KG1 (cell line): ENCODE measurements at places on chromosomes 2 and 18.

GRCh38 chr2:102061286-102061699 is 69.5 kb downstream of the IL1R2 start:
- DNase-seq: no peak

DNA sequence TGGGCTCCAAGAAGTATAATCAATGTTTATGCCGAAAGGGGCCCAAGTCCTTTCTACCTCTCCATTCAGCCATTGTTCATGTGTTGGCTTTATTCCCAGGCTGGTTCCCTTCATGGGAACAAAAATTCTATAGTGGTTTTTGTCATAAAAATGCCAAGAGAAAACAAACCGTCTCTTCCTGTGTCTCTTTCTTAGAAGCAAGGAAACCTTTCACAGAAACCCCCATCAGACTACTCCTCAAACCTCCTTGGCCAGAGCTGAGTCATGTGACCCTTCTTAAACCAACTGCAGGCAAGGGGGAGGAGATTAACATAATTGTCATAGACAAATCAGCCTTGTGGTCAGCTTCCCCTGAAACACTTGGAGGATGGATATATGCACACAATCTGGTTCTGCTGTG is 75.1 kb upstream of the TANK start:
- no peak for DNase-seq

- no peak for DNase-seq
These were observed 178.1 kb downstream of the BARD1 start for GRCh38 chr2:214631406-214631805.

- DNase-seq: no peak
These were observed 68.6 kb downstream of the METTL8 start for GRCh38 chr2:171365232-171365631.

- no peak for DNase-seq
These were observed 165.7 kb downstream of the CPS1 start for GRCh38 chr2:210722092-210722491.

DNA sequence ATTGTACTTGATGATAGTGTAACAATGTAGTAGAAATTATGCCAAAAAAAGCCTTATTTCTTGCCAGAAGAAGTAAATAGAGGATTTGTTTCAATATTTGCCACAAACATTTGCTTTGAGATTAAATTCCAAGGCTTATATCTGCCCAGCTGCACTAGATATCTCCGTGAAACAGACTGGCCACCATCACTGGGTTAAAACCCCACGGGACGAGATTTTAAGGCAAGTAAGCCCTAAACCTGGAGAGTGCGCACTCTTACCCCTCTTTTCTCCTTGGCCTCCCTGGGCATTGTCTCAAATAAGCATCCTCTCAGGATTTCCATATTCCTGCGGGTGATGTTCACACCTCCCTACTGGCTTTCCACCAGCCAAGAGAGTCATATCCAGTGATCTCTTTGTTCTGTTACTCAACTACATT is 334.4 kb downstream of the AGPS start:
- no peak for DNase-seq

DNA sequence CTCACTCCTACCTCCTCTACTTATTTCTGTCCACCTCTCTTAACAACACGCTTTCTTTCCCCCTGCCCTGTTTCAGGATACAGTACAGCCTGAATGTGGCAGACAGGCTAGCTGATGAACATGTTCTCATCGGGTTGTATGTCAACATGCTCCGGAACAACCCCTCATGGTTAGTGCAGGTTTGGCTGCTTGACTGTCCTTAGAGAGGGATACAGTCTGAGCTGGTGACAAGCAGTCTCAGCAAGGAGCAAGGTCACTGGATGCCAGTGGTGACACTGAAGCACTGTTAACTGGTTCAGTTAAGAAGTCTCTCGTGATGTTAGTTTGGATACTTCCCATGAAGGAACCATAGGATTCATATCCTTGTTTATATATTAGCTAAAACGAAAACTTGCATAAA is 128.6 kb downstream of the DTNA start:
- no peak for DNase-seq

GRCh38 chr2:238376884-238377391 is 49.8 kb upstream of the ASB1 start:
- DNase-seq: no peak

GRCh38 chr2:138017824-138018223 is 53.6 kb downstream of the HNMT start:
- no peak for DNase-seq

GRCh38 chr18:56542476-56542875 is 95.9 kb downstream of the TXNL1 start:
- no peak for DNase-seq

- DNase-seq: no peak
These were observed 43.4 kb upstream of the SCN1A start for GRCh38 chr2:166171216-166171615.

GRCh38 chr18:68414407-68414806 is 300.5 kb downstream of the TMX3 start:
- DNase-seq: no peak

DNA sequence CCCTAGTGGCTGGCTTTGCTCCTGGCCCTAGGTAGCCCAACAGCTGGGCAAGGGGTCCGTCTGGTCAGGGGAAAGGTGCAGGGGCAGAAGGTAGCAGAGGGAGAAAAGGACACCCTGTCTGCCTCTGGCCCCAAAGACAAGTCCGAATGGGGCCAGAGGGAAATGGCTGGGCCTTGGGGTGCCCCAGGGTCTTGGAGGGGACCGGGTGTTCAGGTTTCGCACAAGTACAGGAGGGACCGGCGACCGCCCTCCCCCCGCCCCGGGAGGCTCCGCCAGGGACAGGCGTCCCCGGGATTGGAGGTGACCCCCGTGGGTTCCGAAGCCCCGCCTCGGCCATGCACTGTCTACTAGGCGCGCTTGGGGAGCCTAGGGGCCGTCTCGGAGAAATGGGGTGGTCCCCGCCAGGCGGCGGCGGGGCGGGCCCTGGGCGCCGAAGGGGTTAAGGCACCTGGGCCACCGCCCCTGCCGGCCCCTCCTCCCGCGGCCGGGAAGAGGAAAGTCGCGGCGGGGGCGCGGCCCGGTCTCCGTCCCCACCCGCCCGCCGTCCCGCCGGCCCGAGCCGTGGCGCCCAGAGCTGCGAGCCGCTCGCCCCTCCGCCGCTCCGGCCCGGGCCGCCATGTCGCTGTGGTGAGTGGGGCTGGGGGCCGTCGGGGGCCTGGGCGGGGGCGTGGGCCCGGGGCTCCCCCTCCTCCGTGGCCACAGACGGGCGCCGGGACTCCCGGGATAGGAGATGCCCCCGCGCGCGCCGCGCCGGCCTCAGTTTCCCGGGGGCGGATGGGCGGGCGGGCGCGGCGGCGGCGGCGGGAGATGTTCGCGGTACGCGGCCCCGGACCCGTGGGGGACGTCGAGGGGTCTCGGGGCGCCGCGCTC is at the start of gene B3GNT7:
Gene B3GNT7 (plus strand): TSS at position 523 of the 870 bp plus-strand sequence. CDS start 94 bp downstream, at position 617.
- no peak for DNase-seq

DNA sequence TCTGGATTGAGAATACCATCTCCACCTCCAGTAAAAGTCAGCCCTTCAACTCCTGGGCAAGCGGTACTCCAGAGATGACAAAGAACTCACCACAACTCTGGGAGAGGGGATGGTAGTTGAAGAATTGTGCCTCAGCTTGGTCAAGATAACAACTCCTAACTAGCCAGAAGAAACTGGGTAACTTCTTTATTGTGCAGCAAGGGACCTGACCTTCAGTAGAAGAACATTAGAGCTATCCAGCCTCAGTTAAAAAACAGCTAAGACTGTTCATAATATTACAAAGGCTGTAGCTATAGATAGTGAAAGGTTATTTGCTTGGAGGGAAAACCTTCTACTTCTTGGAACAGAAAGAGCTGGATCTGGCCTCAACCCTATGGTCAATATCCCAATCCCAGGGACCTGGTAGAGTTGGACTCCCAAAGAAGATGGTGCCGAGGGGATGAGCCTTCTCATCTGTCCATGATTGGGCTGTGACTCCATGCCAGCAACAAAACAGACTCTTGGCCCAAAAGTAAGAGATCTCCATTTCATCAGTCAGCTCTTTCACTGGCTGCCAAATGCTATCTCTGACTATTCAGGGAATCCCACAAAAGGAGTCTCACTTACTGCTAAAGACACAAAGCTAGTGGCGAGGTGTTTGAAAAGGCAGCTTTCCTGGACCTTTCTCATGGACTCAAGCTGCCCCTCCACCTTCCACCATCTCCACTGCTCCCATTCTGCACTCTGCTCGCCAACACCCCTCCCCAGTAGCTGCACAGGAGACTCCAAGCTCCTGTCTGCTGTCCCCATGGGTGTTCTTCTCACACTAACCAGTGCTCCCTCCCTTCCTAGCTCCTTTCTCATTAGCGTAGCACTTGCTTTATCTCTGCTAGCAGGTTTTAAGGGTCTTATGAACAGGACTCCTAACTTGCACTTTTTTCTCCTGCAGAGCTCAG is 145.8 kb downstream of the CAPN13 start:
- no peak for DNase-seq

GRCh38 chr2:46273225-46273863 is 23.9 kb upstream of the EPAS1 start:
- no peak for DNase-seq

DNA sequence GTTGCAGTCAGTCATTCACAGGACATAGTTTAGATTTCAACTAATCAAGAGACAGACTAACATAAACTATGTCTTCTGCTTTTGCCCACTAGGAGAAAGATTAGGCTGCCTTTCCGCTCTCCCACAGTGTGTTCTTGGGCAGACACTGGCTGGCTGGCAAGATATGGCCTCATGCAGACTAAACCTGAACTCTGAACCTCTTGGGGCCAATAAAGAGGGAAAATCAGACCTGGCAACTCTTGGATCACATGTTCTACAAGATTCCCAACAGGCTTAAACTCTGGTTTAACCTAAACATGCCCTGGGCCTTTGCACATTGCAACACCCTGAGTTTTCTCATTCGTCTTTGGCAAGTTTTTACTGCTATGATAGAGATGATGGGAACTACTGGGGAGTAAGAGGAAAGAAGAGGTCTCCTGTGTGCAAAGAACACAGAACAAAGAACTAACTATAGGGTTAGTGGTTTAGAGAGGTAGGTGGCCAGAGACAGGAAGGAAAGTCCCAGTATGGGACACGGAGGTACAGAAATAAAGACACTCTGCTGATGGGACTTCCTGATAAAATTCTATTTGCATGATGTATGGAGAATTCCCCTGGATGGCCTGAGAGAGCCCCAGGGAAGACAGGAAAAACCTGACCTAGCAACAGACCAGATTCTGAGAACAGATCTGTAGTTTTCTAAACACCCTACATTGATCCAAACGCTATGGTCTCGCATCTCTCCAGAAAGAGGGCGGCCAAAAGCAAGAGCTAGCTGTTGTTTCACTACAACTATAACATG is 2.0 kb upstream of the ATRAID start:
- DNase-seq: no peak

DNA sequence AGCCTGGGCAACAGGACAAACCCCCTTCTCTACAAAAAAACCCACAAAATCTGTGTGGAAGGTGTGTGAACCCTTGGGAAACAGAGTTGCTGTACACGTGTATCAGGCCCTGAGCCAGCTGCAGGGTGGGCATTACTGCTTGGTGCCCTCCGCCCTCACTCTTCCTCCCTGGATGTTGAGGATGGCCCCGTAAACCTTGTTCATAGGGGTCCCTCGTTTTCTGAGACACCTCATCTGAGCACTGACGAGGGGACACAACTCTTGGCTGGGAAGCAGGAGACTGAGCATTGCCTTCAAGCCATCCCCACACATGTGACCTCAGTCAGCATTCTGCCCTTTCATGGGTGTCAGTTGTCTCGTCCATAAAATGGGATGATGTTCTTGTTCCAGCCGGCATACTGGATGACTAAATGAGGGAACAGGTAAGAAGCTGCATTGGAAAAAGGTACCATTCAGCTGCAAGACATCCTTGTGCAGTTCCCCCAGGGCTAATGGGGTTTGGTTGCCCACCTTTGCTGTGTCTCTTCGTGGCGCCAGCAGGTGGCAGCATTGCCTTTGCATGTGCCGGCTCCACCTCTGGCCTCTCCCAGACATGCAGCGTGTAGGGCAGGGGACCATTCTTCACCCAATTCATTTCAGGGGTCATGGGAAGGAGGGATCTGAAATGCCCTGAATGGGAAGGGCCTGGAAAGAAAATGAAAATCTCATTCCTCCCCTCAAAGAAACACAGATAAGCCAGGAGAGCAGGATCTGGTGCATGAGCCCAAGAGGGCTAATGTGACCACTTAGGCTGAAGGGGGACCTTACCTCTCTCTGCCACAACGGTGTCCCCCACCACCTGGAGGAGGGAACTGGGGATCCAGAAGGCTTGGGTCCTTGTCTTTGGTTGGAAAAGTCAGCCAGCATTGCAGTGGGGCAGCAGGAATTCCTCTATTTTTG is 36.4 kb upstream of the HAAO start:
- DNase-seq: peak; percentile 72

DNA sequence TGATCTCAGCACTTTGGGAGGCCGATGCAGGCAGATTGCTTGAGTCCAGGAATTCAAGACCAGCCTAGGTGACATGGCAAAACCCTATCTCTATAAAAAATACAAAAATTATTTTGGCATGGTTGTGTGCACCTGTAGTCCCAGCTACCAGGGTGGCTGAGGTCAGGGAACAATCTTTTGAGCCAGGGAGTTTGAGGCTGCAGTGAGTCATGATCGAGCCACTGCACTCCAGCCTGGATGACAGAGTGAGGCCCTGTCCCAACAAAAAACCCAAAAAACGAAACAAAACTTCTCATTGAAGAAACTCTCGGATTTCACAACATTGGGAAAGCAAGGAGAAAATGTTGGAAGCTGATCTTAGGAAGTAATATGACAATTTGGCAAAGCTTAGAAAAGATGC is 317.3 kb upstream of the MGAT5 start:
- DNase-seq: no peak

DNA sequence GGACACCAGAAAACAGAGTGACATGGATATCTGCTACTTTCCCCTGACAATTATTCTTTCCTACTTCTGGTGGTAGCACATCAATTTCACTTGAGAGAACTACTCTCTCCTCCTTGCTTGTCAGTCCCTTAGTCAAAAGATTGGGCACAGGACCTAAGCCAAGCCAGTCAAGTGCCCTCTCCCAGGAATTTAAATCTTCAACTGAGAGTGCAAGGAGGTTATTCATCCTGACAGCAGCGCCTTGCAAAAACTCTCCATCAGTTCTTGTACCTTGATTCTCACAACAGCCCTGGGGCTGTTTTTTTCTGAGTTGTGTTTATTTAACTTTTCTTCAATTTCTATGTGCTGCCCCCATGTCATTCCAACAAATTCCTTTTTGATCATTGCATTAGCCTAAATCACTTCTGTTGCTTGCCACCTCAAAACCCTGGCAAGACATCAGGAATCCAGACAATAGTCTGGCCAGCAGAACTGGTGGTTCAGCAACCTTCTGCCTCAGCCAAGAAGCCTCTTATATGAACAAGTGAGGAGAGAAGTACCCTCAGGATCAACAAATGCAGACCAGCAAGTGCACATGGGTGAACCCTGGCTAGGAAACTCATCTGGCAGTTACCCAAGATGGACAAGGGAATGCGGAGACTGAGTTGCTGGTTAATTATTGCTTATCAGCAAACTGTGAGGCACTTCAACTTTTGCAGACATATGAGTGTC is 19.4 kb downstream of the COL4A3 start:
- no peak for DNase-seq

- DNase-seq: no peak
These were observed 122.1 kb downstream of the DTNB start for GRCh38 chr2:25551316-25551715.

GRCh38 chr2:20624884-20625485 is 25.9 kb downstream of the HS1BP3 start:
- no peak for DNase-seq

GRCh38 chr2:72413716-72414115 is 266.1 kb upstream of the CYP26B1 start:
- DNase-seq: no peak
